ENCODE measurements at places on chromosomes 12 and 14.

- DNase-seq, result no peak
Measured at GRCh38 chr14:49849213-49849847, 3.3 kb downstream of the NEMF start.

DNA sequence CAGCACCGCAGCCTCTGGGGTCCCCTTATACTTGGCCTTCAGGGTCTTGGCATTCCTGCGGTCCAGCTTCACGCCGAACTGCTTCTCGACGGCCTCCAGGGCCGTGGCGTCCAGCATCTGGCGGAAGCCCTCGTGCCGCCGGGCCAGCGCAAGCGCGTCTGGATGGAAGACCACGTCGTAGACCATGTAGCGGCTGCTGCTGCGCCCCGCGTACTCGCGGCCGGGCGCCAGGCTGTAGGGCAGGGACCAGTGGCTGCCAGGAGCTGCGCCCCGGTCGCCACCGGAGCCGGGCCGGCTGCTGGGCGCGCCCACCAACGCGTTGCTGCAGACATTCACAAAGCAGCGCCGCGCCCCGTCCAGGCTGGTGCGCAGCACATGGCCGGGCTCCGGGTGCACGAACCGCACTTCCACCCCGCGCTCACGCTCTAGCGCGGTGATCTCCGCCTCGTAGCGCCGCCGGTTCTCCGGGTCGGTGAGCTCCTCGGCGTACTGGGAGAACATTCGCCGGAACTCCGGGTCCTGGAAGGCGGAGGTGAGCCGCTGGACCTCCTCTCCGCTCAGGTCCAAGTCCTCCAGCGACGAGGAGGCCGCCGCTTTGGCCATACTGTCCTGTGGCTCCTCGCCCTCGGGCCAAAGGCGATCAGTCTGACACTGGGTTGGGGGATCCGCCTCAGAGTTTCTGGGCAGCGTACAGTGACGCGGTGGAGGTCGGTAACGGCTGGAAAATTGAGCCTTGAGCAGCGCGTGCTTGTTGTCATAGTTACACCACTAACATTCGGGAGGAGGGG is at the start of gene DNAAF2:
DNAAF2 (minus strand) TSS at position 698 of the 788 bp plus-strand sequence; CDS start at position 603, 95 bp downstream.
- peak; percentile 39 for DNase-seq

DNA sequence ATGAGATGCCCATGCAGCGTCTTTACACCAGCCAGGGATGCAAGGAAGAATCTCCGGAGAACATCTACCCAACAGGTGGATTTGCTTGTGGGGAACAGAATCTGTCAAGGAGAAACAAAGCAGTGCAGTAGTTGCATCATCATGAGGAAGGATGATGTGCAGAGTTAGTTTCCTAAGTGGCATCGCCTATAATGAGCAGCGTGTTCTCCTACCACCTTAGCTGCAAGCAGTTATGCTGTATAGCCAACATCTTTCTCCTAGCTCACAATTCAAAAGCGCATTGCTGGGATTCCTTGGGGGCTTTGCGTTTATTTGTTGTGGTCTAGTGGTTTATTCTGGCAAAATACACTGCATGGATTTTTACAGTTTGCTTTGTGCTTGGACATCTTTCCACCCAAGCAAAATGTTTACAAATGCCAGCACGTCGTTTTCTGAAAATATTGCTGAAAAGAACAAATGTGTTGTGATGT is 233.0 kb downstream of the RGS6 start:
- DNase-seq, result no peak

DNA sequence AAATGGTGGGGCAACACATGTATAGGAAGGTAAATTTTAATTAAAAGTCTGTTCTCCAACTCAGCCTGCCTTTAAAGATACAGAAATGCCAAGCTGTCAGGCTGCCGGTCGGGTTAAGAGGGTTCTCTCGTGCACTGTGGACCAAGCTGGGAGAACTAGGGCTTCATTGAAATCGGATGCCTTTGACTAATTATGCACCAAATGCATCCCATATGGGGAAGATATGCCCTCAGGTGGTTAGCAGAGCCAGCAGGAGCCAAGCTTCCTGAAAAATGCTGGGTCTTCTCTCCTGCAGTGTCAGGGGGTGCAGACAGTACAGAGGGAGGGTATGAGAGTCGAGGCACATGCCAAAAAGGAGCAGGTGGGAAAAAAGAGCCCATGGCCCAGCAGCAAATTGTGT is 236.1 kb downstream of the CACNA1C start:
- DNase-seq, result no peak

DNA sequence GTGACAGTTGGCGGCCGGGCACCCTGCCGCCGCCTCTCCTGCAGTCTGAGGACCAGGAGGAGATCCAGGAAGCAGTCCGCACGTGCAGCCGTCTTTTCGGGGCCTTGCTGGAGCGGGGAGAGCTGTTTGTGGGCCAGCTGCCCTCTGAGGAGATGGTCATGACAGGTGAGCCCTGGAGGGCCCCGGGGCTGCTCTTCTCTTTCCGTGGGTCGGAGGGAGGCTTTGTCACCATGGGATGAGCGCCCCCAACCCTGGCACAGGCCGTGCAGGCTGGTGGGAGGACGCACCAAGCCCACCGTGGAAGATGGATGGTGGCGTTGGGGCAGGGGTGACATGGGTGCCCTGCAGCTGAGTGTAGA is 532 bp downstream of the NOC4L start:
- DNase-seq, result no peak

GRCh38 chr12:15563663-15564062 is 225.5 kb downstream of the EPS8 start:
- no peak for DNase-seq

Data from activated CD8-positive, alpha-beta memory T cell treated with anti-CD3 and anti-CD28 coated beads for 1 hour (primary cell).